T-cell (primary cell): ENCODE measurements at places on chromosomes 2 and 18.

DNA sequence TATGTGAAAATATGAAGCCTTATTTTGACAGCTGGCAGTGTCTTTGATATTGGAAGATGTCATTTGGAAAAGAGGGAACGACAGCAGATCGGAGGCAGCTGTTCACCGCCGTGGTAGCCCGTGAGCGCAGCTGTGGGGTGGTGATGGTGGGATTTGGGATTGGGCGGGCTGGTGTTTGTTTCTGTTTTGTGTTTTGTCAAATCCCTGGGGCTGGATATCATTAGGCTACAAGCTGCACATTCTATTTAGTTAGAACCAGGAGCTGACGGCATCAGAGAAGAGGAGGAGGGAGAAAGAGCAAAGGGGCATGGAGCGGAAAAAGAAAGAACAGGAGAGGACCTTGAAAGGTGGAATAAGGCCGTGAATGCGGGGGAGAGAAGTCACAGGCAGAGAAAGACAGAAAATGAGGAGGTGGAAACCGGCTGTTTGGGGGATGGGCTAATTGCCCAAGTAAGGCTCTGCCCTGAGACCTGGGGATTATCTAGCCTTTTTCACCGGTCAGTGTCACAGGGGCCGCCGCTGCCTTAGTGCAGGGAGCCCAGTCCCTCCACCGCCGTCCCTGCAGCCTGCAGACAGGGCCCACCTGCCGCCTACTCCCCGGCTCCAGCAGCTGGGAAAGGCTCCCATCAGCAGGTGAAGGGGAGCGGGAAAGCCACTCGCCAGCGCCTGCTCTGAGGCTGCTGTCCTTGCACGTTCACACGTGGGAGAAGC, 88.0 kb downstream of the ZCCHC2 start:
- no peak for DNase-seq

GRCh38 chr18:36355511-36355910, 58.0 kb downstream of the FHOD3 start:
- no peak for DNase-seq

- DNase-seq, result no peak
Observed at GRCh38 chr18:50460716-50461115, 85.9 kb downstream of the SKA1 start.

- DNase-seq, result no peak
Observed at GRCh38 chr2:155913356-155913755, 419.2 kb downstream of the NR4A2 start.

- DNase-seq, result no peak
Observed at GRCh38 chr18:68033466-68033865, 516.9 kb upstream of the DSEL start.

- DNase-seq, result no peak
Observed at GRCh38 chr2:191467113-191467512, 210.8 kb upstream of the NABP1 start.

- no peak for DNase-seq
Observed at GRCh38 chr2:48454504-48454903, 75.5 kb upstream of the STON1 start.

DNA sequence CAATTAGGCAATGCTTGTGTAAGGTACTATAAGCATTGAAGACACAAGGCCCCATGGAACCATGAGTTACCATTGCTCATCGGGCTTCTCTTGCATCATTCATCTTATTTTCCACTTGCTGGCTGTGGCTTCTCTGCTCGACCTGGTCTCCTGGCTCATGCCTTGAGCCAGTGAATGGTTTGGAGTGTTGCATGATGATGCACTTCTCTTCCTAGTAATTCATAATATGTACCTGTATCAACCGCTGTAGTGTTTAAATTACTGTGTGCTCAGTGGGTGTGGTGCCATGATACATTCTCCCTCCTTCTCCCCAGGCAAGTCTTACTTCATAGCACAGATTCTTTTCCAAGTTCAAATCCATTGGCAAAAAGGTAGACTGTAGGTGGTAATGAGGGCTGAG, 66.8 kb downstream of the ABCA12 start:
- DNase-seq, result no peak

- DNase-seq, result no peak
Observed at GRCh38 chr2:29607038-29607420, 314.4 kb downstream of the ALK start.

DNA sequence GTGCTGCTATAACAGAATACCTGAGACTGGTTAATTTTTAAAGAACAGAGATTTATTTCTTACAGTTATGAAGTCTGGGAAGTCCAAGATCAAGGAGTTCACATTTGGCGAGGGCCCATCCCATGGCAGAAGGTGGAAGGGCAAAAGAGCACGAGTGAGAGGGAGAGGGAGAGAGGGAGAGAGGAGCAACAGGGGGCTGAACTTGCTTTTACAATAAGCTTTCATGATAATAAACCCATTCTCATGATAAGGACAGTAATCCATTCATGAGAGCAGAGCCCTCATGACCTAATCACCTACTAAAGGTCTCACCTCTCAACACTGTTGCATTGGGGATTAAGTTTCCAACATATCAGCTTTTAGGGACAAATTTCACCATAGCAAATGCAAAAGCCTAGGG, 45.3 kb downstream of the DSC3 start:
- no peak for DNase-seq

GRCh38 chr18:31617031-31617717, 25.5 kb downstream of the TTR start:
- DNase-seq, result no peak

DNA sequence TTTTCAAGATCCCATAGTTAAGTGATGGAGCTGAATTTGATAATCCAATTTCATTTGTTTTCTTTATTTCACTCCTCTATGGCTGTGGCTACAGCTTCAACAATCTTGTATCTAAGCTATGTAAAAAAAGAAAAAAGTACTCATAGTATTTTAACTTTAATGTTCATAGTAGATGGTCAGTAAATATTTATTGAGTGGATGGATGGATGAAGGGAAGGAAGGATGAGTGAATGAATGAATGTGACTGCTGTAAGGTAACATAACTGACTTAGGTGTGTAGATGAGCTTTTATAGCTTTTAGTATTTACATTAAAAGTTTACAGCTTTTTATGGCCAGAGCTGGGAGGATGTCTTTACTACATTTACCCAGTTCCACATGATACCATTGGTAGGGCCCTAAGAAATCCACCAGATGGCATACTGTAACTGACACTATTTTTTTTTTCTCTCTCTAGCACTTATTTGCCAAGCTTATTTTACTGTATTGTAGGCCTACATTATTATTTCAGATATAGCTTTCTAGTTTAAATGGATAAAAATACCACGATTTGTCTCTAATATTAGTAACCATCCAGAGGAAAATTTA, 13.4 kb upstream of the HRH4 start:
- DNase-seq, result no peak

GRCh38 chr2:8049851-8050571, 631.8 kb upstream of the ID2 start:
- no peak for DNase-seq

DNA sequence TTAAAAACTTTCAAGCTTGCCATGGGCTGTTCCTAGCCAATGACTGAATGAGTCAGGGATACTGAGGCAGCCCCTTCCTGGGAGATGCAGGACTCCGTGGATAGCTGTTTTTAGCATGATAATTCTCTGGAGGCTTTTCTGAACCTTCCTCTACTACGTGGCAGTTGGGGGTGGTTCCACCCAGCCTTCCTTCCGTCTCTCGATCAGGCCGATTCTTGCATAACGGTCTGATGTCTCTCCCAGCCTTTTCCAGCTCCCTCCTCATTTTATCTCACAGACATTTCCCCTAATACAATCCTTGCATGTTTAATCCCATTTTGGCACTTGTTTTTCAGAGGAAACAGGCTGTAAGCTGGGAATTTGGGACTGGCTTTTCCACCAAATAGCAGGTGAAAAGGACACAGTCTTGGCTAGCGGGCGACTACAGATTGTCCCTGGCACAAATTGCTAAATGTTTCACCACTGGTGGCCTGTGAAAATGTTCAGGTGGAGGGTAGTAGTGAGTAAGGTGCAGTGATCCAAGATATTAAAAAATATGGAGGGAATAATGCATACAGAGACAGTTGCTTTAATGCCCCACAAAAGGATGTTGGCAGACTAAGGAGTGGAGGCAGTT, 21.0 kb upstream of the CTLA4 start:
- DNase-seq, result no peak
